ENCODE measurements at places on chromosomes 11 and 22.

DNA sequence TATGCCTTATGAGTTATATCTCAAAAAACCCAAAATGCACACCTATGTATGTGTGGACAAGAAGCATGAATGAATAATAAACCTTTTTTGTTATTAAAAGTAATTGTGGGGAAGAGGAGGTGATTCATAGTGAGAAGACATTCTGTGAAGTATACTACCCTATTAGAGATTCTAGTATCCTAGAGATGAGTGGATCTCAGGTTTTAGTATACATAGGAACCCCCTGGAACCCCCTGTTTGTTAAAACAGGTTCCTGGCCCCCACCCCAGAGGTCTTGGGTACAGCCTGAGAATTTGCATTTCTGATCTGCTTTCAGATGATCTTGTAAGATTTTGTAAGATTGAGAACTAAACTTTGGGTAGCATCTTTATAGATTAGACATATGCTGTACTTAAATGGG, 17.5 kb downstream of the NUCB2 start:
- no peak for DNase-seq

GRCh38 chr11:116112087-116112935, 608.1 kb upstream of the CADM1 start:
- no peak for DNase-seq

- DNase-seq = no peak
Measured at GRCh38 chr11:132704781-132705375, 827.4 kb downstream of the OPCML start.

DNA sequence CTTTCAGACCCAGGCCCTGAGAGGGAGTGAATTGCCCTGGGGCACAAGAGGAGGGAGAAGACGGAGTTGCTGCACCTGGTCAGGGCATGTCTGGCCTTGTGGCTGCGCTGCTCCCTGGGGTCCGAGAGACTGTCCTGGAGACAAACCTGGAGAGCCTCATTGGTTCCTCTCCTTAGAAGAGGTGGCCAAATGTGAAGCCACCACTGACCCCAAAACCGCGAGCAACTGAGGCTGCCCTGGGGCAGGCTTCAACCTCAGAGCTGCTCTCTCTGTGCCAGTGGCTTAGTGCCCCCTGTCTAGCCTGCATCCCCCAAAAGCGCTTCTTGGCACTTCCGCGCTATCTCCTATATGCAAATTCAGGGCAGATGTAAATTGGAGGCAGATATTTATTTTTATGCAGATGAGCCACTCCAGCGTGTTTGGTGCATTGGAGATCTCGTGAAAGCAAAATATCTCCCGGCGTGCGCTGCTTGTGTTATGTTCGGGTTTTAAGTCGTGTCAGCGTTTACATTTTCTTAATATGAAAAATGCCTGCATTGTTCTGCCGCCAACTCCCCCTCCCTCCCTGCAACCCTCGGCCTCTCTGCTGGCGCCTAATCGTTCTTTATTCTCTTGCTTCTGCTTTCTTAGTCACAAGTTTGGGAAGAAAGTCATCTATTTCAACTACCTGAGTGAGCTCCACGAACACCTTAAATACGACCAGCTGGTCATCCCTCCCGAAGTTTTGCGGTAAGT, 69.5 kb downstream of the ARHGAP8 start:
- no peak for DNase-seq

- no peak for DNase-seq
Measured at GRCh38 chr11:117817368-117818040, 7.0 kb downstream of the FXYD2 start.

- no peak for DNase-seq
Measured at GRCh38 chr22:48226026-48227013, 1463.9 kb downstream of the TBC1D22A start.

- no peak for DNase-seq
Measured at GRCh38 chr11:93054881-93055280, 85.4 kb downstream of the MTNR1B start.

GRCh38 chr22:31678748-31679147, 16.7 kb upstream of the PISD start:
- no peak for DNase-seq

DNA sequence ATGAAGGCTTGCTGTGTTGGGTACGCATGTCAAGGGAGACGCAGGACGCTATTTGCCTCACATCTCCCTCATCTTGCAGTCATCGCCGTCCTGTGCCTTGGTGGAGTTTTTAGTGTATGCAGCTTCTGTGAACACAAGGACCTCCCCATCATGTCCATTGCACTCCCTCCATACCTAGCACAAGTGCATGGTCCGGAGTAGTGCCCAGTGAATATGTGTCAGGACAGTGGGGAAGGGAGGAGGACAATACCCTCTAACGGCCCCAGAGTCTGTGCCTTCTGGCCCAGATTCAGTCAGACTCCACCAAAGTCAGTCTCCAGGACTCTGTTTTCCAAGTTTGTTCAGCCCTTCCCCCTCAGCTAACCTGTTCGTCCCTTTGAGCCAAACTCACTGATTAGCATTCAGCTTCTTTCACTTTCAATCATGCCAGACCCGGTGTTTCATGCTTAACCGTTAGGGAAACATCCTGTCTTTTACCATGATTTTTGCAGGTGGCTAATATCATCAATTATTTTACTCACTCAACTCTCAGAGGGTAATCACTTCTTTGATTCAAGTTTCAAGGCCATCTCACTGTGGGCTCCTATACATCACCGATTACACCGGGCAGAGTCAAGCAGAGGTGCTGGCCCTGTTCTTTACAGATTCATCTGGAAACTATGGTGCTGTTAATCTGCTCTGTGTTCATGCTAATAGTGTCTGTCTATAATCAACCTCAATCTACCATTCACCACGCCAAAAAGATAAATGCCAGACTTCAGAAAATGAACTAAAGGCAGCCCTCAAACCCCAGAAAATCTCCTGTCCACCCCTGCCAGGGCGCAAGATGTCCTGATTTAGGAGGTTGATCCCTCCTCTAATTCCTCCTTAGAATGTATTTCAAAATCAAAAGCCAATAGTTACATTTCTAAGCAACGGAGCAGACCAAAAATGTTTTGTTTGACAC, 156.5 kb downstream of the RRAS2 start:
- no peak for DNase-seq

DNA sequence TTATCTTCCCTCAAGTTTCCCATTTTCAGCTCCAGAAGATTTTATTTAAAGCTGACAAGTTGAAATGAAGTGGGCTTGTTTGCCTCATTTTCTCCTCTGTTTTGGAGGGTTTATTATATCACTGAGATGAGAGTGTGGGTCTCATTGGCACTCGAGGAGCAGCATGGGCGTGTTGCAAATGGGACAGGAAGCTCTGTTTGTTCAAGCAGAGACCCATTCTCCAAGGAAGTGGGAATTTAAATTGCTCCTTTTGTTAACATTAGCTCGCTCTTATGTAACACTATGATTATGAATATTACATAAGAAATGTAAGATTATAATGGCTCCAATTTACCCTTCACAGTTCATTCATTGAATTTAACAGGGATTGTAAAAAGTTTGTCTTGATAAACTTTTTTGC, 317.7 kb upstream of the CTSC start:
- no peak for DNase-seq

DNA sequence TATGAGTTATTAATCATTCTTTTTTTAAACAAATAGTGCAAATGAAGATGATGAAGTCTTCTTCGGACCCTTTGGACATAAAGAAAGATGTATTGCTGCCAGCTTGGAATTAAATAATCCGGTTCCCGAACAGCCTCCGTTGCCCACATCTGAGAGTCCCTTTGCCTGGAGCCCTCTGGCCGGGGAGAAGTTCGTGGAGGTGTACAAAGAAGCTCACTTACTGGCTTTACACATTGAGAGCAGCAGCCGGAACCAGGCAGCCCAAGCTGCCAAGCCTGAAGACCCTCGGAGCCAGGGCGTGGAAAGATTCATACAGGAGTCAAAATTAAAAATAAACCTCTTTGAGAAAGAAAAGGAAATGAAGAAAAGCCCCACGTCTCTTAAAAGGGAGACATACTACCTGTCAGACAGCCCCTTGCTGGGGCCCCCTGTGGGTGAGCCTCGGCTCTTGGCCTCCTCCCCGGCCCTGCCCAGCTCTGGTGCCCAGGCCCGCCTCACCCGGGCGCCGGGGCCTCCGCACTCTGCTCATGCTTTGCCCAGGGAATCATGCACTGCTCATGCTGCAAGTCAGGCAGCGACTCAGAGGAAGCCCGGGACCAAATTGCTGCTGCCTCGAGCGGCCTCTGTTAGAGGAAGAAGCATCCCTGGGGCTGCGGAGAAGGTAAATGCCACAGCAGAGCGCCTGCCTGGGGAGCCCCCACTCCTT, 11.8 kb downstream of the GTSE1 start:
- DNase-seq = no peak

DNA sequence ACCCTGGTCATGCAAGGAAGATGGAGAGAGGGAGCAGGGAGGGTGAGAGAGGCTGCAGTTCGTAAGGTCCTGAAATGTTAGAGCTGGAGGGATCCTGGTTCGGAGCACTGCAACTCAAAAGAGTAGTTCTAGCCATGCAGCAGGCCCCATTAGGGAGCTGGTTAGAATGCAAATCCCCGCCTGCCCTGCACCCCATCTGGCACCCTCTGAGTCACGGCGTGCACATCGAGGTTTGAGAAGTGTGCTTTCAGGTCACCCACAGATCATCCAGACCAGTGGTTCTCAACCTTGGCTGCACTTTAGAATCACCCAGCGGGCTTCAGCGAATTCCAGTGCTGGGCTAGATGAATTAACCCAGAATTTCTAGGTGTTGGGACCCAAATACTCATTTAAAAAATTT, 48.2 kb downstream of the ST3GAL4 start:
- no peak for DNase-seq

DNA sequence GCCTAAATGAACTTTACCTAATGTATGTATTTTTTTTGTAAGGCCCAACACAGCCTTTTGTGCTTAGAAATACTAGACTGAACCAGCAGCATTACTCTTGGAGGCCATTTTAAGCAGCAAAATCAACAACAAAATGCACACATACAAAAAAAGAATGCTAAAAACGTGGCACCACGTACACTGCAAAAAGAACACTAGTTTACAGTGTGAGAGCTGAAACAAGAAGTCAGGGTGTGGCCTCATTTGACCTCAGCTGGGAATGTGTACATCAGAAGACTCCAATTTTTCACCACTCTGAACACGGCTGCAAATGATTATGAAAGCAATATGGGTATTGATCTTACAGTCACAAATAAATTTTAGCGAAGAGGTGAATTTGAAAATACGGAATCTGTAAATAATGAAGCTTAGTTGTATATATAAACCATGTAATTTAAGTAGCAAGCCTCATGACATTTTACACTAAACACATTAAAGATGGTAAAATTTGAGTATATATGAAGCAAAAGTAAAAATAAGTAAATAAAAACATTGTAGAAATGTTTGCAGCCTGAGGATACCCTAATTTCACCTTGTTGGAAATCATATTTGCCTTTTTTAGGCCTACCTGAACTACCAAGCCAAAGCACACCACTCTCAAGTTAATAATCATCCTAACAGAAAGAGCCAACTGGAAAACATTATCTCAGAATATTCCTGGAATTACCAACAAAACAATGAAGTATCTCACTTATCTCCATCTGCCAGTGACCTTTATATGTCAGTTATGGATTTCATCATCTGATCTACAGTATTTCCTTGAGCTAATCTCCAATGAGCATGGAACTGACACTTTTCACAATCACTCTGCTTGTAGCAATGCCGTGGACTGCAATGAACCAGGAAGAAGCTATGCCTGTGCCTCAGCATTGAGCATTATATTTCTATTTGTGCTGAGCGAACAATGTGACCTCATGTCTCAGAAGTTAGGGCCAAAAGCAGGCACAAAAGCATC, 319.5 kb upstream of the FAT3 start:
- DNase-seq = no peak

DNA sequence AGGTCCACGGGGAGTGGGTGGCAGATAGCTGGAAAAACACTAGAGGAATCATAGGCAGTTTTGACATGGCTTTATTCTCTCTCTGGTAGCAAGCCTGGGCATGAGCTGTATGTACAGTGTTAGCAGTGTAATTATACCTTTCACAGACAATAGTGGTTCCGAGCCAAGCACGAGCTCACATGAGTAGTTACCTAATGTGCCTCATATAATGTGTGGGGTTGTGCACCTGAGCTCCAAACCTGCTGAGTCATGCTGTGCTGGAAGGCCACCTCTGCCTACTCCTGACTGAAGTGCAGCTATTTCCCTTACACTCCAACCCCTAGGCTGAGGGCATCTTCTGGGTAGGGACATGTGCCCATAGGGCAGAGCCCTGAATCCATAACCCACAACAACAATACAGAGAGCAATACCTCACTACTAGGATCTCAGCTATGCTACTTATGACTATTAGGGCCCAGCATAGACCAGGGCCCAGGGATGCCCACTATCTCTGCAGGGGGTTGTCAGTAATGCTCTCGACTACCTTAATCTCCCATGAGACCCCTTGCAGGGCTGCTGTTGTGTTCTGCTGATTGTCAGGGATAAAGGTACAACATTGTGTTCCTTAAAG, 432.1 kb downstream of the DYNC2H1 start:
- no peak for DNase-seq

- DNase-seq = no peak
Measured at GRCh38 chr11:69666752-69667536, 8.2 kb downstream of the LTO1 start.

DNA sequence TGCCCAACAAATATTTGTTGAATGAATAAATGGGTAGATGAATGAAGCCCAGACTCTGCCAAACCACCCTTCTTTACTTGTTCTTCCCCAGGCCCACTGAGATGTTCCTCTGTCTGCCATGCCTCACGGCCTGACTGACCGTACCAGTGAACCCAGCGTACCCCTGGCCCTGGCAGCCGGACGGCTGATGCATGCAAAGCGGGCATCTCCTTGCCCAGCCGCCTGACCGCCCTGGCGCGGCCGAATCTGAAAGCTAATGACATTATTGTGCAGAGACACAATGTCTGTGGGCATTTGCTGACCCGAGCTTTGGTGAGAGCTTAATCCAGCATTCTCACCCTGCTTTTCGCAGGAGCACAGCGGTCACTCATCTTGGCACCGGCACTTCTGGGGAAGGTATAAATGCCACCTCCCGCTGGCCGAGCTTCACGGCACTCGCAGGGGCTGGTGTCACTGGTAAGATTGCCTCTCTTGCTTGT, at the start of gene CRYBB2:
CRYBB2 (plus strand) TSS at position 429 of the 479 bp plus-strand sequence. CDS start 1,791 bp downstream, outside the sequence.
- no peak for DNase-seq

- DNase-seq = no peak
Measured at GRCh38 chr11:112241486-112241885, 15.3 kb downstream of the PTS start.

- DNase-seq = no peak
Measured at GRCh38 chr22:37262346-37262745, 18.3 kb upstream of the RAC2 start.

- DNase-seq = no peak
Measured at GRCh38 chr11:59302991-59303390, 55.7 kb upstream of the OR5AN1 start.

DNA sequence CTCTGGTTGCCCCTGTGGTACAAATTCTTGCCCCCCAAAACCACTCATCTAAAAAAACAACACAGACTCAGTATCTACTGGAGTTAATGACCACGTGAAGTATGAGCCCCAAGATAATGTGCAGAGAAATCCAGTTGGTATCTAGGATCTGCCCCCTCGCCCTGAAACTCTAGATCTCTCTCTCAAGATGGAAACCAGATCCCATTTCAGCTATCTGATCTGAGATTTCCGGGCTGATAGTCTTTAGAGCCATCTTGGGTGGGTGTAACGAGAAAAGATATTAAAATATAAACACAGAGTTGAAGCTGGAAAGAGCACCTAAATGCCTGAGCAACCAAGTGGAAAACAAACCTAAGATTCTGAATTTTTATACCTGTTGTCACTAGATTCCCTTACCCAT, 14.0 kb upstream of the VWCE start:
- no peak for DNase-seq

- DNase-seq = no peak
Measured at GRCh38 chr11:97498891-97499290, 1109.1 kb downstream of the JRKL start.

GRCh38 chr22:48640890-48641841, 1186.5 kb downstream of the BRD1 start:
- DNase-seq = no peak

GRCh38 chr22:28930357-28931007, 47.1 kb downstream of the ZNRF3 start:
- DNase-seq = no peak
